HAP-1 (cell line): ENCODE measurements at places on chromosomes 13 and 19.

DNA sequence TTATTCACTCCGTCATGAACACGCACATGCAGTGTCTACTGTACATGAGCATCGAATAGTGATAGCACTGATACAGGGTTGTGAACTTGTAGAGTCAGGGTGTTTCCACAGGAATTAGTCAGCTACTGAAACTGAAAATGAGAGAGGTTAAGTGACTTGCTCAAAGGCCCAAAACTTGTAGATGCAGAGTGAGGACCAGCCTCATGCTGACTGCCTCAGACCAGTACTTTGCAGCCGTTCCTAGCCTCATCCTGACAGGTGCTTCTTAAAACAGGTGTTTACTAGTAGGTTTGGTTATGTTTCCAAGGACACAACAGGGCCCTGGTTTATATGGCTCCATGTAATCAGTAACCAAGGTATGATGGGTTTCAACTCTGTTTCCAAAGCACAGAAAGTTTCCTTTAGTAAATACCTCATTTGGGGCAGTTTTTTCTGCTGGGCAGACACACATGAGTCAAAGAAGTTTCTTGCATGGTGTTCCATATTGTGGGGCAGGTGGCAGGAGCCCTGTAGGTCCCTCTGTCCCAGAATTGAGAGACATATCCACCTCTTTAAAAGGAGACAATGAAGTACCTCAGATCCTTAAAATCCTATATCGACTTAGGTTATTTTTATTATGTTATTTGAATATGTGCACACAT is 16.0 kb downstream of the FGF9 start:
- no peak for DNase-seq

DNA sequence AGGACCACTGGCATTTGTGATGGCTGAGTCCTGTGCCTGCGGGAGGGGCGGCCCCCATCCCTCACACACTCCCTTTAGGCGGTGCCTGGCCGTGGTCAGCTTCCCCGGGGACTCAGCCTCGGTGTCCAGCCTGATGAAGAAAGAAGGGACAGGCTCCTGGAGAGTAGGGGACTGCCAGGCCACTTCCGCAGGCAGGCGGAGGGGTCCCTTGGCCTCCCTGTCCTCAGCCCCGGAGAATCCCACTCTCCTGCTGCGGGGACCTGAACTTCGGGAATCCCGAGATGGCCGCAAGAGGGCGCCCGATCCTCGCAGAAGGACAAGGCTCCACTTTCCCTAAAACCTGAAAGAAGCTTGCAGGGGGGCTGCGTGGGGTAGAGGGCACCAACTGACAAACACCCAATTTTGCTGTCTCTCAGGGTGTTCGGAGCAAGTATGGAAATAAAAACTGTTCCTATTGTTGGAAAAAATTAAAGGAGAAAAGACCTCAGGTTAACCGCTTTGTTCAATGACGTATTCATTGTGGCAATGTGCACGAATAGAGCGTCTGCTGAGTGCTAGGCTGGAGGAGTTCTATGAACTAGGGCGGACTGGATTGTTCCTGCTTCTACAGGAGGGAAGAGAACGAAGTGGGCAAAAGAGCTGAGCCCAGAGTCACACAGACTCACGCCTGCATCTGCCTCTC is 297.3 kb downstream of the ZNF536 start:
- peak; percentile 88 for DNase-seq

DNA sequence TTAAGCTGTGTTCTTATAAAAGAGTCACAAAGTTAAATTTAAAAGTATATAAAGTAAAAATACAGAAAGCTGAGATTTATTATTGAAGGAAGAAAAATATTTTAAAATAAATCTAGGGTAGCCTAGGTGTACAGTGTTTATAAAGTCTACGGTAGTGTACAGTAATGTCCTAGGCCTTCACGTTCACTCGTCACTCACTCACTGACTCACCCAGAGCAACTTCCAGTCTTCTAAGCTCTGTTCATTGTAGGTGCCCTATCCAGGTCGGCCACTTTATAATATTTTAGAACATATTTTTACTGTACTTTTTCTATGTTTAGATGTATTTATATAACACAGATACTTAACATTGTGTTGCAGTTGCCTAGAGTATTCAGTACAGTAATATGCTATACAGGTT is 47.4 kb downstream of the NDFIP2 start:
- no peak for DNase-seq

GRCh38 chr13:98997738-98998641 is 20.1 kb upstream of the DOCK9 start:
- DNase-seq, result no peak

GRCh38 chr13:23788459-23788858 is 100.7 kb downstream of the MIPEP start:
- DNase-seq, result no peak

- no peak for DNase-seq
These were observed 10.0 kb upstream of the FXYD3 start for GRCh38 chr19:35105411-35106290.

- peak; percentile 15 for DNase-seq
These were observed 59.5 kb upstream of the ADGRL1 start for GRCh38 chr19:14265290-14266036.

DNA sequence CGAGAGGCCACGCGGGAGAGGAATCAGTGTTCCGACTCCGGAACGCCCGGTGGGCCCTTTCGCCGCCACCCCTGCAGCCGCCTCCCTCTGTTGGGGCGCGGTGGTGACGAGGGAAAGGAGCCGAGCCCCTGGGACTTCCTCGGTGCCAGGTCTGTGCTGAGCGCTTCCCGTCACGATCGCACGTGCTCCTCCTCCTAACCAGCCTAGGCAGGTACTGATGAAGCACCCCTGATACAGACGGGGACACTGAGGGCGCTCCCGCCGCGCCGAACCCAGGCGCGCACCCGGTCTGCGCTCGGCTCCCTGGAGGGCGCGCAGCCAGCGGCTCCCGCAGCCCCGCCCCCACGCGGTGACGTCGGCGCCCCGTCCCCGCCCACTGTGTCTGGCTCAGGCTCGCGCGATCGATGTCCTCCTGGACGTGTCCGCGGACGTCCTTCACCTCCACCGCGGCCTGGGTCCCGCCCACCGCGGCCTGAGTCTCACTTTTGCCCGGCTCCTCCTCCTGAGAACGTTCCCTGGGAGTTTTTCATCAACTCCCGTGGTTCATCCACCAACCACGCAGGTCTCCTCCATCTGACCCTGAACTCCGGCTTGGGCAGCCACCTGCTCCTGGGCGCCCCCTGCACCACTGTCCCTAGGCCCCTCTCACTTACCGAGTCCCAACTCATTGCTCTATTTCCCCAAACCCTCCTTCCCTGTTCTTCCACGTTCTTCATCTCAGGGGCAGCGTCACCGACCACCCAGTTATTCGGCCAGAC is 2.6 kb upstream of the KLK15 start:
- DNase-seq, result peak; percentile 61

GRCh38 chr13:49641801-49642291 is 13.5 kb downstream of the ARL11 start:
- DNase-seq, result no peak

DNA sequence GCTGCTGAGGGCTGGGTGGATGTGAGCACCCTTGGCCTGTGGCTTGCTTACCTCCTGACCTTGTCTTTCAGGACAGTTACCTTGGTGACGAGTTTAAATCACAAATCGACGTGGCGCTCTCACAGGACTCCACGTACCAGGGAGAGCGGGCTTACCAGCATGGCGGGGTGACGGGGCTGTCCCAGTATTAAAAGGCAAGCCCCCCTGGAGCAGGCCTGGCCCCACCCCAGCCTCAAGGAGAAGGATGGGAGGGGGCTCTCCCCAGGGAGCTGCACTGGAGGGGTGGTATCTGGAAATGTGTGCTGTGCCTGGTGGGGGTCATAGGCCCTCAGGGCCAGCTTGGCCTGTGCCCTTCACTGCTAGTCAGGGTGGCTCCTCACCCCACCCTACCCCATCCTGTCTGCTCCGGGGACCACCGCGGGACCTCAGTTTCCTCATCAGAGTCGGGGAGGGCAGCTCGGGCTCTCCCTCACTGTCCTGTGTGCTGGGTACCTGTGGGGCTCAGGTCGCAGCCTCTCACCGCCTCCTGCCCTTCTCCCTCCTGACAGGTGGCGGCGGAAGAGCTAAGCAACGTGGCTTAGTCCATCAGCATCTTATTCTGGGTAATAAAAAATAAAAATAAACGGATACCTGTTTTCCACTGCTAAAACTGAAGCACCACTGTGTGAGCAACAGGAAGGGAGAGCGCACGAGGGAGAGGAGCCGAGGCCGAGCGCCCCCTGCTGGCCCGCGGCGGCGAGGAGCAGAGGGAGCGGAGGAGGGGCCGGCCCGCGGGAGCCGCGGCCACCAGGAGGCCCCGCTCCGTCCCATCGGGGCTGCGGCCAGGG is 29.8 kb downstream of the CERS1 start:
- DNase-seq, result peak; percentile 79

DNA sequence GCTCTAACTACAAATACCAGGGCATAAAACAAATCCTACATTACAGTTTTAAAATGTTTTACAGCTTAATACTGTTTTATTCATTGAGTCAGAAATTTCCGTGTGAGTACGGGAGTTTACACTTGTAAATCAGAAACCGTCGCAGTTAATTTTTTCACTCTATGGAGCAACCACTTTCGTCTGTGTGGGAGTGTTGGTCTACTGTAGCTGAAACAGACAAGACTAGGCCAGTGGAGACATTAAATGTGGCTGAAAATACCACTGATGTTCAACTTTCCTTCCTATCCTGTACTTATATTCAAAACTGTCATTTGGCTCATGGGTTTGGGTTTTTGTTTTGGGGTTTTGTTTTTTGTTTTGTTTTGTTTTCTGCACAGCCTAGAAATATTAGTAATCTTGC is 268.7 kb downstream of the DCT start:
- DNase-seq, result no peak

- DNase-seq, result no peak
These were observed 26.8 kb upstream of the CEACAM21 start for GRCh38 chr19:41548954-41549688.

GRCh38 chr13:18235172-18235571 is 946.5 kb downstream of the TUBA3C start:
- DNase-seq, result no peak

- no peak for DNase-seq
These were observed 146.7 kb downstream of the SOX1 start for GRCh38 chr13:112213467-112214255.

DNA sequence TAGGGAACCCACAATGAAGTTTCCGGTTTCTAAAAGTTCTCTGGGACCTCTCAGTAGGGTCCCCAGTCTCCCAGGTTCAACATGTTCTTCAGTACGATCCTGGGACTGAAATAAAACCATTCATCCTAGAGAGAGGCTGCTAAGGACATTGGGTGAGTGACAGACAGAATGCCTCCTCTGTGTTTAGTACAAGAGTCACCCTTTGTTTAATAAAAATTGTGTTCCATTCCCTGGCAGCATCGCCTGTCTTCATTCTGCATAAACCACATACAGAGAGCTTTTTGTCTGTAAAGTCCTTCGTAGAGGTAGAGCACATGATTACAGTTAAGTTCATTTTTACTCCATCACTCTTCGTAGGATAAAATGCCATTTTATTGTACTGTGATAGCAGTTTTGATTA is 95.3 kb upstream of the GPR12 start:
- DNase-seq, result no peak

- DNase-seq, result no peak
These were observed 20.5 kb downstream of the NCAN start for GRCh38 chr19:19232261-19232721.

DNA sequence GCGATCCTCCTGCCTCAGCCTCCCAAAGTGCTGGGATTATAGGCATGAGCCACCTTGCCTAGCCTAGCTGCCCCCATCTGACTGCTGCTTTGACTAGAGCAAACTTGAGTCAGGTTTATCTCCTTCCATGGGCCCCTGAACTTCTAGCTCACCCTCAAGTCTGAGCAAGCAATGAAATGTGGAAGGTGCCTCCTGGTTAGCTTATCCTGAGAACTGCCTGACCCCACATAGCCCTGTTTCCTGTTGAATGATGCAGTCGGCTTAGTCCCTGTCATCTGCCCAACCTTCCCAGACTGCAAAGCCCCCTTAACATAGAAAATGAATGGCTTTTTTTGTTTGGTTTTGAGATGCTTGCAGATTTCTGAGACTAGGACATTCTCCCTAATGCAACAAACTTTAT is 8.9 kb upstream of the TMEM160 start:
- no peak for DNase-seq

DNA sequence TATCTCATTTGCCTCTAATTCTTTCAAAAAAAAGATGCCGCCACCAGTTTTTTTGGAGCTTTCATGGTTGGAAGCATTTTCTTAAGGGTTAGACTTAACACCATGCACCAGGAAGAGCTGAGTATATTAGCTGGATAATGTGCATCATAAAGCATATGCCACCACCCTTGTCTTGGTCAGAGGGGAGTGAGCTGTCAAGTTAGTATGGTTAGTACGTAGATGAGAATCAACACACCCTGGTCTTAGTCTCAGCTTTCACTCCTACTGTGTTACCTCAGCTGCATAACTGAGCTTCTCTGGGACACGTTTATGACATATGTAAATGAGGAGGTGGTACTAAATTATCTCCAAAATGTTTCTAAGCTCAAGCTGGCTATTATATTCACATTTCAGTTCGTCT is 415.6 kb downstream of the DCT start:
- no peak for DNase-seq

DNA sequence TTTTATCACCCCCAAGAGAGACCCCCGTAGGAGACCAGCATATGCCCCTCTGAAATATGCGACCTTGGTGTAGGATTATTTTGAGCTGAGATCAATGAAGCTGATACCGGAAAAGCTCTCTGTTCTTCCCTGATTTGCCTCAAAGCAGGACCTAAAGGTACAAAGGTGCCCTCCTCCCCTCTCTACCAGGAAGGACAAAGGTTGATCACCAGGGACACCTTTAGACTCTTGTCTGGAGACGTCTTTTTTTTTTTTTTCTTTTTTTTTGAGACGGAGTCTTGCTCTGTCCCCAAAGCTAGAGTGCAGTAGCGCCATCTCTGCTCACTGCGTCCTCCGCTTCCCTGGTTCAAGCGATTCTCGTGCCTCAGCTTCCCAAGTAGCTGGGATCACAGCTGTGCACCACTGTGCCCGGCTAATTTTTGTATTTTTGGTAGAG is 792 bp upstream of the PEX11G start:
- DNase-seq, result no peak

- no peak for DNase-seq
These were observed 1730.1 kb downstream of the SLITRK5 start for GRCh38 chr13:89401264-89401675.

- DNase-seq, result no peak
These were observed 1394.1 kb downstream of the PCDH9 start for GRCh38 chr13:65836066-65836465.

GRCh38 chr19:49581007-49581508 is at the start of gene PRRG2:
TSS of gene PRRG2 (plus strand) at chr19:49581316. CDS start at chr19:49583220, 1,904 bp downstream.
- DNase-seq, result no peak

DNA sequence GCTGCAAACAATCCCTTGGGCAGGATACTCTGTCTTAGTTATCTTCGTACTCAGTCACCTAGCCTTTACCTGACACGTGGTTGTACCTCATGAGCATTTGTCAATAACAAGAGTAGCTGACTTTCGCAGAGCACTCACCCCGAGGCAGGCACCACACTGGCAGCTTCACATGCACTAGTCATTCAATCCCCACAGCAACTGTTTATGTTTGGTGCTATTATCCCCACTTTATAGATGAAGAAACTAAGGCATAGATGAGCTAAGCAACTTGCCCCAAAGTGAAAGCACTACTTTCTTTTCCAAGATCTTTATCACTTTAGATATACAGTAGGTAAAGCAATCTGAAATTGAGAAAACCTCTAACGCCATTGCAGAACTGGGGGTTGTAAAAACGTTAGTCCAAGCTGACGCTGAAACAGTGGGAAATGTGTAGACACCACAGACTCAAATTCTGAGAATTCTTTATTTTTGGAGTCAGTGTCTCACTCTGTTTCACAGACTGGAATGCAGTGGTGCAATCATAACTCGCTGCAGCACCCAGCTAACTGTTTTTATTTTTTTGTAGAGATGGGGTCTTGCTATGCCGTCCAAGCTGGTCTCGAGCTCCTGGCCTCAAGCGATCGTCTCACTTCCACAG is 446.0 kb downstream of the FOXO1 start:
- DNase-seq, result no peak
